ENCODE measurements at places on chromosomes 12 and 14.

GRCh38 chr12:47850153-47851084 is 30.7 kb upstream of the HDAC7 start:
- no peak for DNase-seq

DNA sequence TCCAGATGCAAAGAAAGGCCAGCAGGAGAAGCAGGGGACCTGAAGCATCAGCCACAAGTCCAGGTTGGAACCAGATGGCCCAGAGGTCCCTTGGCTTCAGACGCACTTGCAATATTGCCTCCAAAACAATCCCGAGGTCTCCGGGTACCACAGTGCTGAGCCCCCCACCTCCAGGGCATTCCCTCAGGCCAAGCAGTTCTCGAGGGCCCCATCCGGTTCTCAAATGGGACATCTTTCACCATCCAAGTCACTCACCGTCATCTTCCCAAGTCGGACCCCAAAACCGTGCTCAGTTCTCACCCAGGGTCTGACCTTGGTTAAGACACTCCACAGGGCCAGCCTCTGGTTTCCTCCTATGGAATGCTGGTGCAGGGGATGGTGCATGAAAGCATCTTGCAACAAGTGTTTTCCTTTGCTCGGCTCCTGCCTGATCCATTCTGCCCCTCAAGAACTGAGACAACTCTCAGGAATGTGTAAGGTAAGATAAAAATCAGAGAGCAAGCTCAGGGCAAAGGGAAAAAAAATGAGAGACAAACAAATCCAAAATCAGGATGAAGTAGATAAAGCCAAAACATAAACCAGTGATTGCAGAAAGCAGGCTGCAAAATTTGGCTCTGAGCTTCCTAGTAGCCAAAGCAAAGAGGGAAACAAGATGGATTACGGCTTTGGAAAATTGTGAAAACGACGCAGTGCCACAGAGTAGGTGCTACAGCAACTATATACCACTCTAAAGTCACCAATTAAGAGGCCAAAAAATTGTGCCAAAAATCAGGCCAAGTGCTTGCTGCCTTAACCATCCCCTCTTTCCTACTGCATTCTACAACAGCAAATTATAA is 8.0 kb downstream of the NCOR2 start:
- no peak for DNase-seq

GRCh38 chr12:14171106-14171505 is 189.7 kb upstream of the GRIN2B start:
- DNase-seq: no peak

DNA sequence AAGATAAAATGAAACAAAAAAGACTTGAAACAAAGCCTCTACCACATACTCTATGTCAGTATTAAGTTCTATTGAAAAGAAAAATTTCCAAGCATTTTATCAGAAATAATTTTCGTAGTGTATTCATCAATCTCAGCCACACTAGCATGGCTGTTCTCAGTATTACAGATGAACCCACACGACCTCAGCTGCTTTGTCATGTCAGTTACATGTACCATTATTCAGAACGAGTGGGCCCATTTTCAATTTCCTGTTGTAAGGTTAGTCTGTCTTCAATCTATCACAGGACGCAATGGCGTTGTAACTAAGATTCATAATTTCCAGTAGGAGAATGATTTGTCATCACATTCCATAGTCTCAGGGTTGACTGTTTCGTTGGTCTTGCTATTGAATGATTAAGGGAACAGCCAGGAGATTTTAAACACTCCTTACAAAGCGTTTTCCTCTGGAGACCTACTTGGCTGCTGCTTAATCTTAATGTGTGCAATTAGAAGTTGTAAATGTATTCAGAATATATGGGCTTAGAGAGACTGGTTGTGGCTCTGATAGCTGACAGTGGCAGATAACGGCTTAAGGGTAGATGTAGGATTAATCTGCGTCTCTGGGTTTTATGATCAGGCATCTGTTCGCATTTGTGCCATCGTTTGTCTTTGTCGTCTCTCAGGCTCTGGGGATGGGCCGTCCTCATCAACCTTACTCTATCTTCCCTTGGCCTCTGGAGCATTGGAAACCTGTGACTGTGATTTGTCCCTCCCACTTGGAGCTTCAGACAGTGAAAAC is 65.4 kb downstream of the GLT1D1 start:
- peak; percentile 72 for DNase-seq

DNA sequence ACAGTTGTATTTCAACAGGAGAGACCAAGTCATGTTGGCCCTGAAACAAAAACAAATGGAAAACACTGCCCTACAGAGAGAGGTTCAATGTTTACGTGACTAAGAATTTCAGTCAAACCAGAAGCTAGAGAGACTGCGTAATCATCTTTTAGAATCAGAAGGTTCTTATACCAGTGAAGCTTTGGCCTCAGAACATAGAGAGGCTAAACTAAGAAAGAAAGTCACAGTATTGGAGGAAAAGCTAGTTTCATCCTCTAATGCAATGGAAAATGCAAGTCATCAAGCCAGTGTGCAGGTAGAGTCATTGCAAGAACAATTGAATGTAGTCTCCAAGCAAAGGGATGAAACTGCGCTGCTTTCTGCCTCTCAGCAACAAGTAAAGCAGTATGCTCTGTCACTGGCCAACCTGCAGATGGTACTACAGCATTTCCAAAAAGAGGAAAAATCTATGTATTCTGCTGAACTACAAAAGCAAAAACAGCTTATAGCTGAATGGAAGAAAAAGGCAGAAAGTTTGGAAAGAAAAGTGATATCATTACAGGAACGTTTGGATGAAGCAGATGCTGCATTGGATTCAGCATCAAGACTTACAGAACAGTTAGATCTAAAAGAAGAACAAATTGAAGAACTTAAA is 32.5 kb upstream of the NUAK1 start:
- DNase-seq: no peak

DNA sequence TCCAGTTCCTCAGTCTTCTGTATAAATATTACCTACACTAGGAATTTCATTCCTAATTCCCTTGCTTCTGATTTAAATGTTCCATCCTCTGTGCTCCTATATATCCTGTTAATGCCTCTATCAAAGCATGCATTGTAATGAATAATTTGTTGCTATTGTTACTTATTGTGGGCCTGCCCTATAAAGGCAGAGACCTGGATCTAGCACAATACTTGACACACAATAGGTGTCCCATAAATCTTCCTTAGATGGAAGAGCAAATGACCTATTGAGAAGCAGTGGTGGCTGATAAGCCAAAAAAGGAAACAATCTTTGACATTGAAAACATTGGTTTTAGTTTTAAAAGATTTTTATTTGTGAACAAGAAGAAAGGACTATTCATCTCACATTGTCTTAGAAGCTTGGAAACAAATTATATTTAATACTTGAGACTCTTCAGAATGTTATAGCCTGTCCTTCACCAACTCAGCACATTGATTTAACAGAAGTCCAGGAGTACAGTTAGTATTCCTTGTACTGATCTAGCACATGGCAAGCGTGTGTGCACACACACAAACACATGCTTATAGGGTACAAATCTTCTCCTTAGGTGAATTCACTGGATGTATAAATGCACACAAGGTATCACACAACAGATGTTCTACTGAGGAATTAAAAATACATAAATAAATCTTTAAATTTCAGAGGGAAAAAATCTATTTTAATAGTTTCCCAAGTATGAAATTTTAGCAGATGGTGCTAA is 135.9 kb downstream of the DUSP6 start:
- no peak for DNase-seq

GRCh38 chr14:59028476-59029202 is 159.8 kb upstream of the DAAM1 start:
- peak; percentile 67 for DNase-seq

GRCh38 chr12:126107659-126108058 is 1042.4 kb downstream of the AACS start:
- DNase-seq: no peak

GRCh38 chr12:124017064-124017463 is 44.0 kb downstream of the ZNF664 start:
- no peak for DNase-seq

DNA sequence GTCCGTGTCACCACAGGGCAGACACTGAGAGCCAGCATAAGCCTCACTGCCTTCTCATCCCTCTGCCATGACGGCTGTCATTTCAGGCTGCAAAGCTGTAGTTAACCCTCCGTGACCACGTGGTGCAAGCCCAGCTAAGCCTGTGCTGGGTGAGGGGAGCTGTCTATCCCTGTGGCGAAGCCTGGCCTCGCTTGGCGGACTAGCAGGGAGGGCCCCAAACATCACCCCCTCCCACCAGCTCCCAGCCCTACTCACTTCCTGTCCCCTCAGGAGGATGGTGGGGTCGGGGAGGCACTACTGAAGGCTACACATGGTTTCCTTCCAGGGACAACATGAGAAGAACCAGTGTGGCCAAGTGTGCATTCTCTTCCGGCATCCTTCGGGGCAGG is 88.2 kb downstream of the CHGA start:
- peak; percentile 92 for DNase-seq

DNA sequence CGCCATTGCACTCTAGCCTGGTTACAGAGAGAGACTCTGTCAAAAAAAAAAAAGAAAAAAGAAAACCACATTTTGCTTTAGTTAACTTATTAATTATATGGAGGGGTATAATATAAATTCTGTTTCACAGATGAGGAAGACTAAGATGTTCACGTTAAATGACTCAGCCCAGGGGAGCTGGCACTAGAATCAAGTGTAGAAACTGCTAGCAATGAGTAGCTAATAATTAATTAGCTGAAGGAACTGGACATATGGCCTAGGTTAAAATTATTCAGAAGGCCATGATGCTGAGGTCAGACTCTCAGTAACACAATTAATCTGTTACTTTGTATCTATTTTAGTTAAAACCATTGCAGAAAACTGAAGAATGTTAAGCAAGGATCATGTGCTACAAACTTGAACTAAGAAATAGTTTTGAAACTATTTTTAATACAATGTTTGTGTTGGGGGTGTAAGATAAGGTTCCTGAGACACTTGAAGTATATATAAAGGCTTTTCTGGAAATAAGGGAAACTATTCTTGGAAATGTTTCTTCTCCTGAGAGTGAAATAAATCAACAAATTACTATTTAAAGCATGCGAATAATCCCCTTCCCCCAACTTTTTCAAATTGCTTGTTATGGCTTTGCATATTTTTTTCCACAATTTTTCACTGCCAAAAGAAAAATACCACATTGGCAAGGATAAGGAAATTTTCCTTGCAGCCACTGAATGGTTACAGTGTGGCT is 589.3 kb downstream of the SOX5 start:
- no peak for DNase-seq

GRCh38 chr12:16788506-16789203 is 182.7 kb upstream of the LMO3 start:
- no peak for DNase-seq

DNA sequence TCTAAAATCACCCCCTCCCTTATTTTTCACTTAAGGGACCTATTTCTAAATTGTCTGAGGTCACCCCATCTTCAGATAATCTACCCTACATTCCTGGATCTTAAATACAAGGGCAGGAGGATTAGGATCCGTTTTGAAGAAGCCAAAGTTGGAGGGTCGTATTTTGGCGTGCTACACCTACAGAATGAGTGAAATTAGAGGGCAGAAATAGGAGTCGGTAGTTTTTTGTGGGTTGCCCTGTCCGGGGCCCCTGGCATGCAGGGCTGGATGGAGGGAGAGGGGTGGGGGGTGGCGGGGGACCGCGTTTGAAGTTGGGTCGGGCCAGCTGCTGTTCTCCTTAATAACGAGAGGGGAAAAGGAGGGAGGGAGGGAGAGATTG is 300 bp upstream of the CCND2 start:
- DNase-seq: no peak

GRCh38 chr14:104972301-104973134 is 5.7 kb downstream of the AHNAK2 start:
- peak; percentile 6 for DNase-seq

DNA sequence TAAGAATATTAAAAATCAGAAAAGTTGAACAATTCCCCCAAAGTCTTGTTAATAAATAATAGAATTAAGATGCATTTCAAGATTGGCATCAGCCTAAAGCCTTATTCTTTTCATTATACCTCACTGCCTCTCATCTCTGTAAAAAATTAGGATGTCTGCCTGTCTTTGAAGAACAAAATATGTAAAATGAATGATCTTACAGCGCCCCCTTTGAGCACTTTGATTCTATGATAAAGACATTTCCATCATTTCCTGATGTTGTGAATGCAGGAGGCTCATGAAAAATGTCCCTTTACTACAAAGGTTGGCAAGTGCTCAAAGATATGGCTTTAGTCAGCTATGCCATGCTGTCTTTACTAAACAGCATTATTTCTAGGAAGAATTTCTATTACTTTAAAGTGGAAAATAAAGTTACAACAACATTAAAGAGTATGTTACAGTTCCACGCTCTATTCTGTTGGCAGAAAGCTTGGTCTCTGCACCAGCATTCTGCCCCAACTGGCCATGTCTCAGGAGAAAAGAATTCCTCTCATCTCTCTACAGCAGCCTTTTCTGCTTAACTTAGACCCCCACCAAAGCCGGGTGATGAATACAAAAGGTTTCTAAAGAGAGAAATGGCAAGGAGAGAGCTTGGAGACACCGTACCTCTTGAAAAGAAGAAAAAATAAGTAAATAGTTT is 95.1 kb downstream of the LLPH start:
- DNase-seq: no peak

GRCh38 chr12:49796155-49796554 is 32.1 kb downstream of the NCKAP5L start:
- no peak for DNase-seq

GRCh38 chr14:22070119-22070982 is 396.7 kb upstream of the OR4E1 start:
- DNase-seq: no peak

GRCh38 chr12:100290016-100290415 is 23.0 kb downstream of the SCYL2 start:
- no peak for DNase-seq

GRCh38 chr14:51500776-51501175 is 150.9 kb upstream of the FRMD6 start:
- no peak for DNase-seq

GRCh38 chr12:4177262-4177661 is 96.3 kb upstream of the CCND2 start:
- DNase-seq: no peak

DNA sequence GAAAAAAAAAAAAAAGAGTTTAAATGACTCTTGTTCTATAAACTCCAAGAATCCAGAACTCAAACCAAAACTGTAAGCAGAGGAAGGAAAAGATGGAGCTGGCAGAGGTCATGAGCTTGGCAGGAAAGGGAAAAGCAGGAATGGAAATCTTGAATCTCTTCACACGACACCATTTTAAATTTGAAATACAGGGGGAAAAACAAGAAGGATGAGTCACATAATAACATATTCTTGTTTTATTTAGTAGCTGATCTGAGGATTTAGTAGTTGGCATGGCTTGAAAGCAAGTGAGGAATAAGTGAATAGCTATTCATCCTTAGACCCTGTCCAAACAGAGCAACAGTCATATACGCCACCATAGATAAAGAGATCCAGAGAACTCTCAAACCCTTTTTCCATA is 35.0 kb downstream of the EPS8 start:
- no peak for DNase-seq

All from WERI-Rb-1 (cell line).